ENCODE measurements at places on chromosomes 13 and 19.

DNA sequence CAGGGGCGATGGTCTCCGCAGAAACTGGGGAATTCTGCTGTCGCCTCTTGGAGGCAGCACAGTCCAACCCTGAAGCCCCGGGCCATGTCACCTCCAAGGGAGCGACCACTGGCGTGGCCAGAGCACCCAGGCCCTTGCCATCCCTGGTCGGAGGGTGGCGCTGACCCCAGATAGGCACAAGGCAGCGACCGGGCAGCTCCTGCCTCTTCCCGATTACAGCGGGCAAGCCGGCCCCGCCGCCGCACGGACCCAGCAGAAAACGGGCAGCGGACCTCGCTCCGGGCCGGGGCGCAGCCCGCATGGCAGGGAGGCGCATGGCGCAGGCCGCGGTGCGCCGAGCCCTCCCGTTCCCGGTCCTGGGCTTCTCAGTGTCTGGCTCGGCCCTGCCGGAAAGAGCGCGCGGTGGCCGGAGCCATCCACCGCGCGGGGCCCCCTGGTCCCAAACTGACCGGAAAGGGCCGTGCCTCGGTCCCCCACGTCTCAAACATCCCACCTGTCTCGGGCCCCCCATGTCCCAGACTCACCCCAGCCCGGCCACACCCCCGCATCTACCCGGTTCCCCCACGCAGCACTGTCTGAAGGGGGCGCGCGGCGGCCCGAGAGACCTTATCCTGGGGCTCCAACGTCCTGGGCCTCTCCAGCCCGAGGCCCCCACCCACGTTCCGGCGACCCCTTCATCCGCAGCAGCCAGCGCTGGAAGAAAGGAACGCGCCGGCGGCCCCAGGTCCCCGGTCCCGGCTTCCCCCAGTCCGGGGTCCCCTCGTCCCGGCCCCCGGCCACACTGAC lies 727 bp downstream of the CERS1 start:
- peak; percentile 22 for DNase-seq

DNA sequence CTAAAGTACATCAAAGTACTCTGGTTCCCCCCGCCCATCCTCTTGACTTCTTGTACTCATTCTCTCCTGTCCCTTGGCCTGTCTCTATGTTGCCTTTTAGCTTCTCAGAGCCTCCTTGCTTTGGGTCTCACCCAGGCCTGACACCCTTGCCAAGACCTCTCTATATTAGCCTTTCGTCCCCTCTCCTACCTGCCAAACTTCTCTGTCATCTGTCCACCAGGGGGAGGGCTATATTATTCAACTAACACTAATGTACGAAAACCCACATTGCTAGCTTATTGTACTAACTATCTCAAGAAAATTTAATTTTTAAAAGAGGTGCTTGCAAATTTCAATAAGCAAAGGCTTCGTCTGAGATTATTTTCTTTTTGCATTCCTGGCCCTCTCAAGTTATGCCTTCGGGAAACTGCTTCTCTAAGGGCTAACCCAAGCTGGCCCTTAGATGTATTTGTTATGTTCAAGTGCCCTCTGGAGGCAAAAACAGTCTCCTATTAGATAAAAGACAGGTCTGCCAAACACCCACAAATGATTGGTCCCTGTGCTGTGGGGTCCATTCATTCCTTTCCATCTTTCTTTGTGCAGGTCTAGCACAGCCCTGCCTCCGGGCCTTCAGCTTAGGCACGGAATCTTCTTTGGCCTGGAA lies 6.3 kb upstream of the MRPS31 start:
- DNase-seq: peak; percentile 8

GRCh38 chr19:7381073-7381390 lies 32.3 kb downstream of the ARHGEF18 start:
- no peak for DNase-seq

DNA sequence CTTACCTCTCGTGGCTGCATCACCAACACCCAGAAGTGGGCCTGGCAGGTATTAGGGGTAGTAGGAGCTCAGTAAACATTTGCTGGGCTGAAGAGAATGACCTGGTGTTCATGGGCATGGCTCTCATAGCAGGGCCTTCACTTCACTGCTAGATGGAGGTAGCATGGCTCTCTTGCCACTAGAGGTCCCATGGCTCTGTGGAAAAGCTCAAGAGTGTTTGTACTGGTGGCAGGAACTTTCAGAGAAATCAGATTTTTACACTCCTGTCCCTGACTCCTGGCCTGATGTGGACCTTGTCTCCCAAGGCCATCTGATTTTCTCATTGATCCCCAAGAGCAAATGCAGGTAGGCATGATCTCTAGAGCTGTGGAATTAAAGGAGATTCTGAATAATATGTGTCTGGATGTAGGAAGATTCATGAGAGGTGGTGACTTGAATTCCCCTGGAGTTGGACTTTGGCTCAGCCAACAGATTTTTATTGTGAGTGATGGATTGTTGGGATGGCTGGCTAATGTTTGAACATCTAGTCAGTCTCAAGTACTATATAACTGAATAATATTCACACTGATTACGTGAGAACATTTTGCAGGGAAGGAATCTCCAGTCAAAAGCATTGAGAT lies 5.7 kb downstream of the ZNF574 start:
- peak; percentile 12 for DNase-seq

DNA sequence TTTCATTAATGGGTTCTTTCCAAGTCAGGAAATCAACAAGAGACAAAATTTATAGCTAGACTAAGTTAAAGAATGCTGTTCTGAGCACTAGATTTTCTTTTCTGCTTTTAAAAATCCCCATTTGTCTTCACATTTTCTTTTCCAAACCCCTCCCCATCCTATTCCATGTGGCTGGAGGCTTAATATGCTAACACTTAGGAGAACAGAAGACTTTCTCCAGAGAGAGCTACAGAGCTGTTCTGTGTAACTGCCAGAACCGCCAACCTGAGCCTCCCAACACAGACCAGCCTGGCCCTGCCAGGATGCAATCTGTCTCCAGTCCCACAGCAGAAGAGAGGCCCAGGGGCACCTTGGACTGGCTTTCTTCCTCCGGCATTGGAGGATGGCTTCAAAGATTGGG lies 264.1 kb downstream of the NDFIP2 start:
- DNase-seq: no peak

DNA sequence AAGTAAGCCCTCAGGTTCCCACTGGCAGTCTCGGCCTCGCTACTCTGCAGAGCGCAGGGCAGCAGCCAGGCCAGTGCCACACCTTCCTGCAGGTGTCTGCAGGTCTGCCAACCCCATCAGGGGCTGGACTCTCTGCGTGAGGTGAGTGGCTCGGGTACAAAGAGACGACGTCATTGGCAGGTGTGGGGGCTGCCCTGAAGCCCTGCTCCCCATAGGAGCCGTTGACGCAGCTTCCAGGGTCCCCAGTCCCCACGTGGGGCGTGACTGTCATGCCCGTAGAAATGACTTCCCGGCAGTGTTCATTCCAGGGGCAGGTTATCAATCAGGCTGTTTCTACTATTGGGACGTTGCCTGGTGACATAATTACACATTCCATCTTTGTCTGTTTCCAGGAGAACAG lies 15.3 kb upstream of the GJB6 start:
- no peak for DNase-seq

GRCh38 chr13:88958821-88959220 lies 1287.7 kb downstream of the SLITRK5 start:
- no peak for DNase-seq

DNA sequence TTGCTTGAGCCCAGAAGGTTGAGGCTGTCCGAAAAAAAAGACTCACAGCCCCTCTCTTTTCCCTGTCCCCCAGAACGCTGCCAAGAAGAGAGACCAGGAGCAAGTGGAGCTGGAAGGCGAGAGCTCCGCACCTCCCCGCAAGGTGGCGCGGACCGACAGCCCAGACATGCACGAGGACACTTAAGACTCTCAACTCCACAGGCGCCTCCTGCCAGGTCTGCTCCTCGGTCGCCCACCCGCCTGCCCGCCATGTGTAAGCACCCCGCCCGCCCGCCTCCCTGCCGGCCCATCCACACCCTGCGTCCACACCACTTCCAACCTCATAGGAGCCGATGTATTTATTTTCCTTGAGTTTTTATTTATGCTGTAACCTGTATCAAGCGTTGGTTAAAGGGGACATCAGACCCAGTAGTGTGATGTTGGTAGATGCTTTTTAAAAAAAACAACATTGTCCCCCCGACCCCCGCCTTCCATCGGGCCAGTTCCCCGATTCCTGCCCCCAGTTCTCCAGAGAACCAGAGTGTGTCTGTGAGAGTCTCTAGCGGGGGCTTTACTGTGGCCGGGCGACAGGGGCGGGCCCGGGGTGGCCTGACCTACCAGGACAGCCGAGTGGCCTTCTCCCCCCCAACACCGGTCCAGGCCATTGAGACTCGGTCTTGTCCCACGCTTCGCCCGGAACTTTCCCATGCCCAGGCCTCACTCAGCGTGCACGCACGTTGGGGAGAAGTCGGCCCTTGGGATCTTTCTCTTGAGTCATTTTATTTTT lies 10.3 kb downstream of the DDA1 start:
- no peak for DNase-seq

GRCh38 chr13:46624353-46624752 lies 71.4 kb downstream of the LRCH1 start:
- DNase-seq: no peak

DNA sequence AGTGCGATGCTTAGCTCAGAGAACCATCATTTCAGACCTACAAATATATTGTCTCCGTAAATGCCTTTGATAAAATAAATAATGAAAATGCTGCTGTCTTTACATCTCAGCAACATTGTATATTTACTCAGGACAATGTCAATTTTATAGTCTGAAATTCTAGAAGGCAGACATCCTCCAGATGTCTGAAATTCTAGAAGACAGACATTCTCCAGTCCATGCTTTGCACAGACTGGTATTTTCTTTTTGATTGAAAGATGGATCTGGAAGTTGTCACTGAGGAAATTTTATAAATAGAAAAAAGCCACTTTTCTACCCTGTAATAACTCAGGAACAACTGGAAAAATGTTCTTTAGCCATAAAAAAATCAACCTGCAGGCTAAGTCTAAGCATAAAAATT lies 2293.3 kb downstream of the PCDH9 start:
- no peak for DNase-seq

DNA sequence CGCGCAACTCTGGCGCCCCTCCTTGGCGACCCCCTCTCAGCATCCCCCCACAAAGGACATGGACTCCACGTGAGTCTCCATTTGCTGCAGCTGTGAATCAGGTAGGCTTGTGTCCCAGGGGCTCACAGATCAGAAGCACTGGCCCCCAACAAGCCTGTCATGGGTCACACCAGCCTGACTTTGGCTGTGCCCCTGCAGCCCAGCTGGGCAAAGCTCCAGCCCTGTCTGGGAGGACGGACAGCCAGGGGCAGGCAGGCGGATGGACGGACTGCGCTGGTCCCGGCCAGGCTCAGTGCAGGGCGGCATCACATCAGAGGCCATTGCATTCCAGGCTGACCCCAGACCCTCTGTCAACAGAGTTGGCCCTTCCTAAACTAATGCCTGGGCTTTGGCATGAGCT lies 28.4 kb upstream of the ISYNA1 start:
- DNase-seq: no peak

GRCh38 chr13:23086968-23087623 lies 93.7 kb upstream of the SGCG start:
- no peak for DNase-seq

GRCh38 chr13:109879338-109879737 lies 93.0 kb upstream of the IRS2 start:
- no peak for DNase-seq

Measured in amniotic stem cell (primary cell).